ENCODE measurements at places on chromosomes 16 and 17.

DNA sequence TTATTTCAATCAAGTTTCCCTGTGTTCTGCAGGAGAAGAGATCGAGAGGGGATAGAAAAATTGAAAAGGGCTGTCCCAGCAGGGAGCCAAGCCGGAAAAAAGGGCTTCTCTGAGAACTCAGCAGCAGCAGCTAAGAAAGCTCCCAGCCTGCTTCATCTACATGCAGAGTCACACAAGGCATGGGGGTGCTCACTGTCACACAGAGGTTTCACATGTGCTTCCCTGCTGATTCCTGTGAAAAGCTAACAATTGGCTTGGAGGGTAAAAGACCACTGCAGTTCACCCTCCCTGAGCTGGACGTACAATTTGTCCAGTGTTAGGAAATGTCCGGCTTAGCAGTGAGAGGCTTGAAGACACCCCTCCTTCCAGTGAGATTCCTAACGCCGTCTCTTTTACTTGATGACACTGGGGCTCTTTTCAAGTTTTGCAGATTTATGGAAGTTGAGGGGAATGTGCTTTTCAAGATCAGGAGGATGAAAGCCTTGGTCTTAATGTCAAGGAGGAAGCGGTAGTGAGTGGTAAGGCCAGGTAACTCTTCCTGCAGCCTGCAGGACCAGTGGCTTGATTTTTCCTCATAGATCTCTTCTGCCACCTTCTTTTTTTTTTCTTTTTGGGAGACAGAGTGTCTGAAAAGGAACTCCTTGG is 85.6 kb downstream of the WNT3 start:
- DNase-seq: no peak

GRCh38 chr16:71358464-71358998 is at the start of gene CALB2:
CALB2 (plus strand) TSS chr16:71358723; CDS start chr16:71358793, 70 bp downstream.
- DNase-seq: peak; percentile 53

DNA sequence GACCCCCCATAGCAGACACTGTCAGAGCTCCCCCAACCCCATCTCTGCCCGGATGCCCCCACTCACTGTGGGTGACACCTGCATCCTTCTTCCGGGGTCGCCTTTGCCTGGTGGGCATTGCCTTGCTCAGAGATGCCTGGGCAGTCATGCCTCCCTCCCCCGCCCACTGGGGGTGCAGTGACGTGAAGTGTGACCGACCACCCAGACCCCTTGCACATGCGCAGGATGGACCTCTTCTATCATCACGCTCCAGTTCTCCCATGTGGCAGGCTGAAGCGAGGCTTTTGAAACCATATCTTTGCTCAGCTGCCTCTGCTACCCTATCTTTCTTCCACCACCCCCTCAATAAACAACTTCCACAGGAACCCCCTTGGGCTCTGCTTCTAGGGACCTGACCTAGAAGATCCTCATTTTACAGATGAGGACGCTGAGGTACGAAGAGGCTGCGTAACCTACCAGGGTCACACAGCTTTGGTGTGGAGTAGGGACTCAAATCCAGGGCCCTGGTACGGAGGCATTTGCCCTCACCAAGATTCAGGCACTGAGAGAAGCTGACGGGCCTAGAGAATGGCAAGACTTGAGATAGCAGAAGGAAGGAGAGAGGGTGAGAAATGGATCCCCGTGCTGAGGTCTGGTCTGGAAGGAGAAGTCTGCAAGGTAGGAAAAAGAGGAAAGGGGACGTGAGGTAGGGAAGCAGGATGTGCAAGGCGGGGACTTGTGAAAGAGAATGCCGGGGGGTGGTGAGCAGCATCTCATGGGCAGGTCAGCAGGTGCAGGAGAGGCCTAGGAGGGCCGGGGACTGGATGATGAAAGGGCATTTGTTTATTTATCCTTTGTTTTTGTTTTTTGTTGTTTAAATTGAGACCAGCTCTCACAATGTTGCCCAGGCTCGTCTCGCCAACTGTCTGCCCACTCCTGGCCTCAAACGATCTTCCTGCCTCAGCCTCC is 14.4 kb downstream of the NLRC5 start:
- DNase-seq: no peak

GRCh38 chr17:10547351-10547750 is 2.1 kb downstream of the MYH2 start:
- no peak for DNase-seq

- peak; percentile 51 for DNase-seq
Measured at GRCh38 chr17:78805301-78805700, 23.2 kb upstream of the CYTH1 start.

- DNase-seq: no peak
Measured at GRCh38 chr17:29193146-29193545, 12.9 kb upstream of the MYO18A start.

Data from activated T-cell treated with anti-CD3 and anti-CD28 coated beads for 24 hours (primary cell).